ENCODE measurements at places on chromosomes 11 and 22. TPM values are rescaled to one million over a fixed set of nuclear protein-coding genes. Genes with fewer than 3 reads are reported as not detected.

Gene PTPN5
- total RNA-seq = not detected

Gene GAL
- total RNA-seq = 1.2 TPM

Gene COA4
- total RNA-seq = 93.0 TPM

Gene ALX4
- total RNA-seq = not detected

Gene PTPRCAP
- 1.3 TPM for total RNA-seq

Gene C11orf16
- total RNA-seq = not detected

Gene SYCE3
- total RNA-seq = not detected

Gene TPH1
- 0.24 TPM for total RNA-seq

Gene TMEM151A
- total RNA-seq = 1.4 TPM

Gene FREY1
- total RNA-seq = 2.1 TPM

- DNase-seq = no peak
- H3K27me3 ChIP-seq = no peaks in the 10 kb centered on the region
- peak overlapping the region; percentile 91 for H3K27ac ChIP-seq
- peaks cover 36% of the 10 kb centered on the region for H3K4me1 ChIP-seq
- peak overlapping the region; percentile 76 for H3K4me3 ChIP-seq
Observed at GRCh38 chr22:49958931-49959781, 1.4 kb upstream of the PIM3 start.

DNA sequence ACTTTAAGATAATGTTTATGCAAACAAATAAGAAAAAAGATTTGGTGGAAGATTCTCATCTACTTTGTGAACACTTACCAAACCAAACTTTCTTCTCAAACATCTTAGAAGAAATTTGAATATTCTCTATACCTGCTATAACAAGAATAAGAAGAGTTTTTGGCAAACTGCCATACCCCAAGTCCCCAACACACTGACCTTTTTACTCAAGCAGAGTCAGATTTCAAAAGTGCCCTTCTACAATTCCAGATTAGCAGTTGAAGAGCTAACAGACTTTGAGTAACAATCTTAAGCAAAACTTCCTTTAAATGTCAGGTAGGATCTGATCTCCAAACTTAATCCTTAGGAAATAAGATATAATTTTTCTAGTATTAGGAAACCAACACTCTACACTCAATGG lies 33.9 kb downstream of the TSG101 start:
- H3K27ac ChIP-seq = peak overlapping the region; percentile 19
- H3K36me3 ChIP-seq = peaks cover 14% of the 10 kb centered on the region
- no peaks in the 10 kb centered on the region for H3K27me3 ChIP-seq
- no peak for DNase-seq

GRCh38 chr22:38755155-38755910 lies 465 bp downstream of the SUN2 start:
- H3K4me1 ChIP-seq = peaks cover 22% of the 10 kb centered on the region
- DNase-seq = peak; percentile 92
- H3K4me3 ChIP-seq = peak overlapping the region; percentile 76
- peak overlapping the region; percentile 42 for H3K27ac ChIP-seq
- H3K27me3 ChIP-seq = no peaks in the 10 kb centered on the region

GRCh38 chr11:60703374-60703773 lies 4.0 kb downstream of the MS4A8 start:
- no peak for DNase-seq
- no peak overlapping the region for H3K4me3 ChIP-seq
- no peaks in the 10 kb centered on the region for H3K36me3 ChIP-seq
- no peaks in the 10 kb centered on the region for H3K4me1 ChIP-seq

DNA sequence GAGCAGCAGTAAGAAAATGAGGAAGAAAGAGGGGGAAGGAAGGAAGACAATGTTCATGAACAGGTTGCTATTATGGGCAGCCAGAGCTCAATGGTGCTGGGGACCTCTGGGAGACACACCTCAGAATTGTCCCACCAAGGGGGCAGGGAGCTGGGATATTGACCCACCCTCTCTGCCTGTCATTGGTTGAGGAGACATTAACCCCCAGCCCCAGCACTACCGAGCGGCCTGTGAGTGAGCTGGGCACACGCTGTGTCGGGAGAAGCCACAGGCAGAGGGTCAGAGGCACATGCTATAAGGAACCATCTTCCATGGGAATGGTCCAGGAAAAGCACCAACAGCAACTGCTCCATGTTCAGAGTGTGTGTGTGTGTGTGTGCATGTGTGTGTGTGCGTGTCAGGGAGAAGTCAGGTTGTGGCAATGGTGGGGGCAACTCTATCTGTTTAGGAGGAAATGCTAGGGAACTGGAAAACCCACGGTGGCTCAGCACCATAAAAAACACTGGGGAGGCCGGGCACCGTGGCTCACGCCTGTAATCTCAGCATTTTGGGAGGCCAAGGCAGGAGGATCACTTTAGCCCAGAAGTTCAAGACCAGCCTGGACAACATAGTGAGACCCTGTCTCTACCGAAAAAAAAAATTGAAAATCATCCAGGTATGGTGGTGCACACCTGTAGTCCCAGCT lies 49.2 kb downstream of the CD6 start:
- DNase-seq = no peak
- peaks cover 93% of the 10 kb centered on the region for H3K27me3 ChIP-seq
- H3K27ac ChIP-seq = no peak overlapping the region
- no peaks in the 10 kb centered on the region for H3K4me1 ChIP-seq

GRCh38 chr11:133911171-133911570 lies 45.6 kb downstream of the IGSF9B start:
- no peak overlapping the region for H3K27ac ChIP-seq
- DNase-seq = peak; percentile 25
- H3K27me3 ChIP-seq = no peaks in the 10 kb centered on the region
- H3K4me1 ChIP-seq = no peaks in the 10 kb centered on the region
- H3K36me3 ChIP-seq = no peaks in the 10 kb centered on the region

DNA sequence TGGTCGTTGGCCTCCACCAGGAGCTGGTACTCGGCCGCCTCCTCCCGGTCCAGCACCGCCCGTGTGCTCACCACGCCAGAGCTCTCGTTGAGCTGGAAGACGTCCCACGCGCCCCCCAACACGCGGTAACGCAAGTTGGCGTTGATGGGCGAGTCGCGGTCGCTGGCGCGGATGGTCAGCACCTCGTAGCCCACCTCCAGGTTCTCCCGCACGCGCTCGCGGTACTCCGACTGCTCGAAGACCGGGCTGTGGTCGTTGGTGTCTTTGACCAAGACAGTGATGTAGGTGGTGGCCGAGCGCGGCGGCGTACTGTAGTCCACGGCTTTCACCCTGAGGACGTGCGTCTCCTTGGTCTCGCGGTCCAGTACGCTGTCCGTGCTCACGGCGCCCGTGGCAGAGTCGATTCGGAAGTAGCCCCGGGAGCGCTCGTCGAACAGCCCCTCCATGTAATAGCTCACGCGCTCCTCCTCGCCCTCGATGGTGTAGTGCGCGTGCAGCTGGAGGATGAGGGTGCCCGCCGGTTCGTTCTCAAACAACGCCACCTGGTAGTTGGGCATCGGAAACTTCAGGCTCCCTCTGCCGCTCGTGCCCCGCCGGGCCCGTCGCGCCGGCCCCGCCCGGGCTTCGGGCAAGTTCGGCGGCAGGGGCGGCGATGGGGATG lies 1.4 kb downstream of the CELSR1 start:
- peaks cover 23% of the 10 kb centered on the region for H3K36me3 ChIP-seq
- H3K4me1 ChIP-seq = peaks cover 36% of the 10 kb centered on the region
- no peaks in the 10 kb centered on the region for H3K27me3 ChIP-seq
- no peak overlapping the region for H3K27ac ChIP-seq
- peak overlapping the region; percentile 94 for H3K4me3 ChIP-seq

DNA sequence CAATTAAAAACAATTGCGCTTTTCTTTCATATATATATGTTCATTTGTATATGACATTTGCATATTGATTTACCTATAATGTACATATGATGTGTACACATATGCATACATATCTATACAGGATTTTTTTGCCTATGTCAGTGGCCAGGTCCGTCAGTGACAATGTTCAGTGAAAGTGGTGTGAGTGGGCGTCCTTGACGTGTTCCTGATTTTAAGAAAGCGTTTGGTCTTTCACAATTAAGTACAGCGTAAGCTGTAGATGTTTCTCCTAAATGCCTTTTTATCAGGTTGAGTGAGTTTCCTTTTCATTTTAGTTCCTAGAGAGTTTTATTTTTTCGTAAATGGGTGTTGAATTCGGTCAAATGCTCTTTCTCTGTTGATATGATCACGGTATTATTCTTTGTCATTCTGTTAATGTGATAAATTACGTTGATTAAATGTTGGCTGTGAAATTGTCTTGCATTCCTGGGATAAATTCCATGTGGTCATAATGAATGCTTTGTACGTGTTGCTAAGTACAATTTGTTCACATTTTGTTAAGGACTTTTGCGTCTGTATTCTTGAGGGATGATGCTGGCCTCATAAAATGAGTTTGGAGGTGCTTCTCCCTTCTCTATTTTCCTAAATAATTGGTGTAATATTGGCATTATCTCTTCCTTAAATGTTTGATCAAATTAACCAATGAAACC lies 10.6 kb upstream of the GNB1L start:
- DNase-seq = no peak
- no peaks in the 10 kb centered on the region for H3K27me3 ChIP-seq
- no peak overlapping the region for H3K4me3 ChIP-seq
- H3K36me3 ChIP-seq = no peaks in the 10 kb centered on the region
- no peak overlapping the region for H3K27ac ChIP-seq

DNA sequence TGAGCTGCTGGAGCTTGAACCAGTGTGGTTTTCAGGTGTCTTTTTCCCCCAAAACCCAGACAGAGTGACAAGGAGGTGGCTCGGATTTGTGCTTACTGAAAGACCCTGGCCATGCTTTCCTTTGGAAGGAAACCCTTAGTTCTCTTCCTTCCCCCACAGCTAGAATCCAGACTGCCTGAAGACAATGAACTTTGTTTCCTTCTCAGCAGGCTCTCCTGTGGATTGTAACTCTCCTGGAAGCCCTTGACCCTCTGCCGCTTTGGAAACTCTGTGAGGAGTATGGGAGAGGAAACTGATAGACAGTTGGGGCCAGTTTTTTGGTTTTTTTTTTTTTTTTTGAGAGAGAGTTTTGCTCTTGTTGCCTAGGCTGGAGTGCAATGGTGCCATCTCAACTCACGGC lies 62.1 kb upstream of the SESN3 start:
- no peak for DNase-seq
- H3K4me1 ChIP-seq = peaks cover 8% of the 10 kb centered on the region
- H3K4me3 ChIP-seq = no peak overlapping the region
- no peaks in the 10 kb centered on the region for H3K27me3 ChIP-seq
- no peak overlapping the region for H3K27ac ChIP-seq

- H3K4me3 ChIP-seq = no peak overlapping the region
- no peak for DNase-seq
- H3K27me3 ChIP-seq = no peaks in the 10 kb centered on the region
Observed at GRCh38 chr11:45857961-45858474, 10.7 kb downstream of the CRY2 start.

DNA sequence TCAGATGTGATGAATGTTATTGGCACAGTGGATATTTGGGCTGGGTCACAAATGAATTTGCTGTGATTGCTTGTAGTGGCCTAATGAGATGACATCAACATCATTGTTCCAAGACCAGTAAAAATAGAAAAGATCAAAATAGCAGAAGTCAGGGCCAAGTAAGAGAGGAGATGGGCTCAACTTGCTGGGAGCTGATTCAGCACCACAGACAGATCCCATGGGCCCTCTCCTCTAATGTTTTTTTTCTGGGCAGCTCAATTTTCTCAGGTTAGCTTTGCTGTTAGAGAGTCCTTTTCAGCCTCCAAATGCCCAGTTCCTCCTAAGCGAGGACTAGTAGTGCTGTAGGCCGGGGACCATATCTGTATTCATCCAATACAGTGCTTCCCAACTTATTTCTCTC lies 86.0 kb upstream of the IZUMO1R start:
- no peak overlapping the region for H3K27ac ChIP-seq
- no peak for DNase-seq
- H3K4me1 ChIP-seq = peaks cover 14% of the 10 kb centered on the region
- H3K27me3 ChIP-seq = no peaks in the 10 kb centered on the region

GRCh38 chr22:43747877-43748276 lies 64.2 kb downstream of the EFCAB6 start:
- H3K4me1 ChIP-seq = no peaks in the 10 kb centered on the region
- no peak overlapping the region for H3K4me3 ChIP-seq
- H3K36me3 ChIP-seq = no peaks in the 10 kb centered on the region
- peaks cover 62% of the 10 kb centered on the region for H3K27me3 ChIP-seq

GRCh38 chr11:71281831-71282230 lies 29.5 kb upstream of the SHANK2 start:
- H3K4me3 ChIP-seq = no peak overlapping the region
- DNase-seq = no peak
- no peaks in the 10 kb centered on the region for H3K27me3 ChIP-seq
- H3K4me1 ChIP-seq = peaks cover 41% of the 10 kb centered on the region
- H3K27ac ChIP-seq = peak overlapping the region; percentile 88

GRCh38 chr11:16787035-16787742 lies 48.7 kb downstream of the C11orf58 start:
- peak overlapping the region; percentile 48 for H3K27ac ChIP-seq
- DNase-seq = no peak
- H3K36me3 ChIP-seq = peaks cover 76% of the 10 kb centered on the region
- peaks cover 82% of the 10 kb centered on the region for H3K4me1 ChIP-seq
- H3K4me3 ChIP-seq = peak overlapping the region; percentile 15

DNA sequence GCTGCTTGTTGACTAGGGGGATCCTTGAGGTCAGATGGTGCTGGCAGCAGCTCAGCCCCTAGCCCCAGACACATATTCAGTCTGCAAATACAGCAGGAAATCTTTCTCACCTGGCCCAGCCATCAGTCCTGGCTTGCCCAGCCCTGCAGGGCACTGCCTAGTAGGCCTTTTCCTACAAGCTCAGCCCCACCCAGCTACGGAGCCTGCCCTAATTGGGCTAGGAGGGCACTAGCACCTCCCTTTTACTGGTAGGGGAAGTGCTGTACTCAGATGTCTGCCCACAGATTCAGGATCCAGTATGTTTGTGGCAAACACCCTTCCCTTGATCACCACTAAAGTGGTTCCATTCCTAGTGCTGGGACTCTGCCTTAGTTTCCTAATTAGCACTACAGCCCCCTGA lies 257.1 kb upstream of the CADM1 start:
- no peak overlapping the region for H3K27ac ChIP-seq
- H3K36me3 ChIP-seq = no peaks in the 10 kb centered on the region
- no peaks in the 10 kb centered on the region for H3K4me1 ChIP-seq
- H3K27me3 ChIP-seq = no peaks in the 10 kb centered on the region
- DNase-seq = no peak

- no peaks in the 10 kb centered on the region for H3K36me3 ChIP-seq
- DNase-seq = no peak
- H3K4me1 ChIP-seq = peaks cover 32% of the 10 kb centered on the region
- H3K27me3 ChIP-seq = no peaks in the 10 kb centered on the region
- no peak overlapping the region for H3K4me3 ChIP-seq
- no peak overlapping the region for H3K27ac ChIP-seq
Observed at GRCh38 chr11:16404781-16405285, 48.5 kb upstream of the SOX6 start.

DNA sequence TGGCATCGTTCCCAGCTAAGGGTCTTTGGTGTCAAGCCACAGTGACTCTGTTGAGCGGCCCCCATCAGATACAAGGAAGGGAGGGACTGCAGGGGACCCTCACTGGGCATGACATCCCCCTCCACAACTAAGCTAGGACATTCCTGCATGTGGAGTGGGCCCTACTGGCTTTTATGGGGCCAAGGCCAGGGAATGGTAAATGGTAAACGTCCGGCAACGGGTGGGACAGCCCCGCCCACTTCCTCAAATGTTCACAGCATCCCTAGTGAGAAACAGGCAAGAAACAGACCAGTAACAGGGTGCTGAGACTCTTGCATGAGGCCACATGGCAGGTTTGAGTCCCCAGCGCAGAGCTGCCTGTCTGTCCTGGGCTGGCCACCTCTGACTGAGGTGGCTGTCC lies 4.4 kb downstream of the TMPRSS6 start:
- H3K4me1 ChIP-seq = no peaks in the 10 kb centered on the region
- H3K27ac ChIP-seq = no peak overlapping the region
- no peaks in the 10 kb centered on the region for H3K36me3 ChIP-seq
- H3K4me3 ChIP-seq = no peak overlapping the region
- DNase-seq = no peak
- H3K27me3 ChIP-seq = peaks cover 55% of the 10 kb centered on the region

- H3K27me3 ChIP-seq = no peaks in the 10 kb centered on the region
- peak overlapping the region; percentile 9 for H3K27ac ChIP-seq
- peaks cover 64% of the 10 kb centered on the region for H3K36me3 ChIP-seq
Observed at GRCh38 chr11:62593434-62594044, 2.2 kb upstream of the TUT1 start.

Data from Calu3 (cell line).